ENCODE measurements at places on chromosomes 4 and X. TPM values are rescaled to one million over a fixed set of nuclear protein-coding genes. Genes with fewer than 3 reads are reported as not detected.

CCDC158 gene
- 0.18 TPM for total RNA-seq

DNA sequence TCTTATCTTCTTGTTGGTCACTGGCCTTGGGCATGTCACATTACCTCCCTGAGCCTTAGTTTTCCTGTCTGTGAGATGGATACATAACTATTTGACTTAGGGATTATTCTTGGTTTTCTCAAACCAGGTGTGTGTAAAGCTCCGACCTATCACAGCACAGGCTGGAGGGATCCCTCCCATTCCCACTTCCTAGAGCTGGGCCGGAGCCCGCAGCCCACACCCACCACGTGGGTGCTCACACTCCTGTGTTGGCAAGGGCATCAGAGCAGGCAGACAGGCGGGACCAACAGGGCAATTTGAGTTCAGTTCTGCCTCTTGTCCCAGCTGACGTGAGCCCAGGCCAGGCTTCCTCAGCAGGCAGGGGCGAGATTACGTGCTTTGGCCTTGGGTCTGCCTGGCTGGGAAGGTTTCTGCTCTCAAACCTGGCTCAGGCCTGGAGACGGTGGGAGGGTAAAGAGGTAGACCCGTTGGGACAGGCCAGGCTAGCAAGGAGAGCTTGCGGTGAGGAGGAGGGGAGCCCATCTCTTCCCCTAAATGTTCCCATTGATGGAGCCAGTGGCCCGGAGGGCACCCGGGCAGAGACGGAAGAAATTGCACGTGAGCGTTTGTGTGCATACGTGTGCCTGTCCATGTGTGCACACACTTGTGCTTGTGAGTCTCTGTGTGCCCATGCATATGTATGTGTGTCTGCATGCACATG is 734 bp upstream of the SH3TC1 start:
- no peak for DNase-seq

- DNase-seq = peak; percentile 36
These were observed 640 bp downstream of the PHF8 start for GRCh38 chrX:54043541-54044125.

DNA sequence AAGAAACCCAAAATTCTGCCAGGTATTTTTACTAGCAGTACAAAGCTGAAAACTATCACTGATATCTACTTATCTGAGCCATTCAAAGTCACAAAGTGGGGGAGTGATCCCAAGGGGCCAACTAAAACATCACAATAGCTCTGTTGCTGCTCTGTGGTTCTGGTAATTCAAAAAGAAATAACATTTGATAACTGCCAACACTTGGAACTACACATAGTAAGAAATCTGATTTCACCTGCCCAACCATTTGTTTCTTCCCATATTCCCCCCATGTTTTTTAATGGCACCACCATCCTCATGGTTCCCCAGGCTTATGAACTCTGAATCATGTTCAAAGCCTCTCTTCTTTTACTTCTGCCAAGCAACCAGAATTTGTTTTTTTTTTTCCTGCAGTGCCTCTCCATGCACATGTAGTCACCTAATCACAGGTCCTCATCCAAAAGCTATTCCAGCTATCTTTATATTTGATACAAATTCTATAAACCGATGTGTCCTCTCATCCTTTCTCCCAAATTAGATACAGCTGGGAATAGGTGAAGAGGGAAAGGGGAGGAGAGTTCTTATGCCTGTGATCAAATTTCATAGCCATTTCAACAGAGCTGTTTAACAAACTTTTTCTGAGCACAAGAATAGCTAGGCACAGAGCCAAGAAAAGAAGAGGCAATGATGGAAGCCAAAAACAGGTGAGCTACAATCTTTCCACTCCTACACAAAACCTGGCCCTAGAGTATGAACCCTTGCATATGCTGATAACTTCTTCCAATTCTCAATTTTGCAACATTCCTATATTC is 7.7 kb downstream of the AMMECR1 start:
- DNase-seq = no peak

- DNase-seq = no peak
These were observed 25.0 kb downstream of the ADGRA3 start for GRCh38 chr4:22490718-22491315.

All from muscle of leg (tissue), 16 donors.